Fibroblast of skin of back (primary cell): ENCODE measurements at places on chromosomes 3 and 15.

DNA sequence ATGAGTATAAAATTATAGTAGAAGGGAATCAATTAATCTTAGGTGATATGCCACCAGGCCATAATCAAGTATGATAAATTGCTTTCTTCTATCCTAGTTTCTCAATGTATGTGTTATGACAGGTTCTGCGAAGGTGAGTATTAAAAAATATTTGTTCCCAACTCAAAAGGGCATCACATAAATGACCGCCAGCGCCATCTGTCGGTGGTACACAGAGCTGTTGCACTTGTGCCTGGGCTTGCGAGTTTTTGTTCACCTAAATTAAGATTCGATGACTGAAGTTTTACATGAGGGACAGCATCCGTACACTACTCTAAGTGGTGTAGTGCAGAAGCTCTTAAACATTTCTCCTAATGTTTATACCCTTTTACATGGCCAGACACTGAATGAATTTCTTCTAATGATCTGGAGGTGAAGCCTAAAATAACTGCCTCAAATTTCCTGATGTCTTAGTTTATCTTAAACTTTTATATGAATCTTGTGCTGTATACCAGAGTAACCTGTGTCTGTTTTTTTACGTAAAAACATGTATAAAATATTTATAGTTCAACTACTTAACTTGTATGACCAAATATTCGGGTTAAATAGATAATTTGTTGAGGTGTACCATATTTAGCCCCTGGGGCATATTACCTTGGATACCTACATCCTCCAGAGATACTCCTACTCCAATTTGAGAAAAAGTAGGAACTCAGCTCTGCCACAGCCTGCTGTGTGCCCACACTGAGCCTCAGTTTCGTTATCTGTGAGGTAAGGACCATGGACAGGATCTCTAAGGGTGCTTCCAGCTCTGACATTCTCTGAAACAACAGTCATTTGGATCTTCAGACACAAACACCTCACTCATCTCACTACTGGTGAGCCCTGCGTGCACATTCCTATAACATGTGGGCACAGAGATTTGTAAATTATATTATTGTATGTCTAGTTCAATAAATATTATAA is 365.6 kb downstream of the MAGI1 start:
- DNase-seq, result peak; percentile 49

DNA sequence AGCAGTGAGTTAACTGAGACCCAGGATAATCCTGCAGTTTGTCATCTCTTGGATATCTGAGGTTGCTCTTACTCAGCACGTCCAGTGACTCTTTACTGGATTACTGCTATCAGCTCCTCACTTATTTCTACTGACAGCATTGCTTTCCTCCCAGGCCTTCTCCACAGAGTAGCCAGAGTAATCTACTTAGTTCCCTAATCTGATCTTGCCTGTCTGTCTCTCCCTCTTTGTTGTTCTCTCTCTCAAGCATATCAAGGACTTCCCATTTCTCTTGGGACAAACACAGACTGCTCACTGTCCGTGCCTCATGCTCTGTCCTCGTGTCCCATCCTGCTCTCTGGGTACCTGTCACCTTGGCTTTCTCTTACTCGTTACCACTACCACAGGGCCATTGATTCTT is 376.2 kb downstream of the FEZF2 start:
- DNase-seq, result no peak

GRCh38 chr3:151879679-151880415 is 6.4 kb downstream of the SUCNR1 start:
- DNase-seq, result no peak

- DNase-seq, result no peak
Measured at GRCh38 chr15:39785841-39786240, 3.2 kb upstream of the FSIP1 start.

GRCh38 chr3:17298038-17298437 is 413.3 kb downstream of the PLCL2 start:
- DNase-seq, result no peak

DNA sequence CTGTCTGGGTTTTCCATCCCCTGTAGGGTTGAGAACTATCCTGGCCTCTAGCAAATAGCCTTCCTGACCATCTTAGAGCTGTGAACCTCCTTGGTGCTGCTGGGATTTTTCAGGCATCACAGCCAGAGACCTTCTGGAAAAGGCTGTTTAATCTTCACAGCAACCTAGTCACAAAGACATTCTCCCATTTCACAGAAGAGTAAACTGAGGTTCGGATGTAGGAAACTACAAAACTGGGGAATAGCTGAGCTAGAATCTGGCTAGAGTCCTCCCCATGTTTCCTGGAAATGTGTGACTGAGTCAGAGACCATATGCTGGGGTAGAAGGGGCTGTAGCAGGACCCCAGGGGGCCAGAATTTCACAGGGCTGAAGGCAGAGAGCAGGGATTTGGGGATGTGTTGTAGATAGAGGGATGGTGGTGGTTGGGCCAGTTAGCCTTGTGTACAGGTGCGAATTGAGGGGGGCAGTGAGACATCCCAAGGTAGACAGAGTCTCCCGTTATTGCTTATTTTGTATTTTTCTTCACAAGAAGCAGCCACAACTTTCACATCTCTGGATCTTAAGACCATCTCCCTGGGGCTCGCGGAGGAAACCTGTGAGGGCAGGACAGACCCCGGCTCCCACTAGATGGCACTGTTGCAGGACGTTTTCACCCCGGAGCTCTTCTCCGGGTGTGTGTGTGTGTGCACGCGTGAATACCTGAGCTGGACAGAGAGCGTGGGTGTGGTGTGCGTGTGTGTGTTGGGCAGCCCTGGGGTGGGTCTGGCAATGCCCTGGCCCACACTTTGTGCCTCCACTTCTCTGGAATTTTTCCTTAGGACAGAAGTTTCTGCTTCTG is 66.9 kb upstream of the PRR23C start:
- peak; percentile 43 for DNase-seq

DNA sequence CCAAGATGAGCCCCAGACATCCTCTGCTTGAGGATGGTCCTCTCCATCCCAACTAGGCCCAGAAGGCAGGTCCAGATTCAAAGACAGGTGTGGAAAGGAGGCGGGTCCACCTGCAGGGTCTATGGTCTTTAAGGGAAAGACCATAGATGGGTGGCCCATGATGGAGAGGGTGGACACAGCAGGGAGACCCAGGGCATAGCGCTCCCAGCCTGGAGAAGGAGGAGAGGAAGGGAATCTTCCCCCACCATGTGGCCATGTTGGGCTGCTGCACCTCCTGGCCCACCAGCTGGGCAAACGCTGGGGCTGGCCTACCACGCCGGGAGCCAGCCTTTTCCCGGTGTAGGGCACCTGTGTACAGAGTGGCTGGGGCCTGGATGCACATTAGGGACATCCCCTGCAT is 265.2 kb upstream of the TLE3 start:
- peak; percentile 41 for DNase-seq

DNA sequence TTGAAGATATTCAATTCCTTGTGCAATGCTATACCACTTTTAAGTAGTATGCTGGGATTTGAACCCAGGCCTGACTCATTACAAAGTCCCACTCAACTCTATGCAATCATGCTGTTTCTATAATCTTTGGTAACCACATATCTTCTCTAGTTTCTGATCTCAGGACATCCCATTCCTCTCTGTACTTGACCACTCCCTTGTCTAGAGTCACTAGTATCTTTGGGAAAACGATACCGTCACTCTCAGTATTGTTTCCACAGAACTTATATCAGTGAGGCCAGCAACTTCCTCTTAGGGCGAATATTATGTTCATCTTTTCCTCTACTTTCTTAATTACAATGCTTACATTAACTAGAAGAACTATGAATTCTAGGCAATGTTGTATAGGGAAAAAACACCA is 137.3 kb upstream of the TSPAN3 start:
- DNase-seq, result no peak

DNA sequence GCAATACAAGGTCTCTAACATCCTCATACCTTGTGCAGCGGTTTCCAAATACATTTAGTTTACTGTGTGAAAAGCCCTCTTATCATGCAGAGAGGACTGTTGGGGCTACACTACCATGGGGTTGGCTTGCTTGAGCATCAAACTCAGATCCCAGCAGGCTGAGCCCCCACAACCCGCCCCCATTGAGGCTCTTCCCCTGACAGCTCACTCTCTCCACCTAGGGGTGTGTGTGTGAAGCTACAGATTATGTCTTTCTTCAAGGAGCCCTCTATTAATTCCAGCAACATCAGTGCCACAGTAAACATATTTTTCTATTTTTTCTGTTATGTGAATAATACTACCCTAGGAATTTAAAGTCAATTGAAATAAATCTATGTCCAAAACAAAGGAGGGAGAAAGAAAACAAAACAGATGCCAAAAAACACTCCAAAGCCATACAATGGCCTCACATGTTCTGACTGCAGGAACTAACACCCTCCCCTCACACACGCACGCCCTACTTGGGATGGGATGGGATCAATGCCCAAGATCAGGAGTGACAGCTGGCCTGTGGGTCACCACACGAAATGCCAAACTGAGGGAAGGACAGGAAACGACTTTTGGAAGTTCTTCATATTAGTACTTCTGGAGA is 14.7 kb downstream of the TM4SF4 start:
- peak; percentile 33 for DNase-seq

- peak; percentile 71 for DNase-seq
Measured at GRCh38 chr3:79236496-79236895, 531.3 kb downstream of the ROBO1 start.

DNA sequence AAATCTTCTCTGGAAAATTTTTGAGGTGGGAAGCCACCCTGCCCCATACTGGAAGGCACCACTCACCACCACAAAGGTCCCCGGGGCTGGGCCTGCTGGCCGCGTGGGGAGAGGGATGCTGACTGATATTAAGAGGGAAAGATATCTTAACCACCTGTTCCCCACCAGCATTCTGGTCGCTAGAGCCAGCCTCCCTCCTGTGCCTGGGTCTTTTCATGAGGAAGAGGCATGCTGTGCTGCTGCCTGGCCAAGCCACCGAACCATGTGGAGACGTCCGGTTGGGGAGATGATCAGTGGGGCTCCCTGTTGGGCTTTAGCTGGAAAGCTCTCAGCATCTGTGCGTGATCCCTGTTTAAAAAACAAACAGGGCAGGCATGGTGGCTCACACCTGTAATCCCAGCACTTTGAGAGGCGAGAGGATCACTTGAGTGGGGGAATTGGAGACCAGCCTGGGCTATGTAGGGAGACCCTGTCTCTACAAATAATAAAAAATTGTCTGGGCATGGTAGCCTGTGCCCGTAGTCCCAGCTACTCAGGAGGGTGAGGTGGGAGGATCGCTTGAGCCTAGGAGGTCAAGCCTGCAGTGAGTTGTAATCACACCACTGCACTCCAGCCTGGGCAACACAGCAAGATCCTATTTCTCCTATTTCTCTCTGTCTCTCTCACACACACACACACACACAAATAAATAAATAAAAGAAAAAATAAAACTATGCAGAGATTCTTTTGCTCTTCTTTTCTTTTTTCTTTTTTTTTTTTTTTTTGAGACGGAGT is 1.0 kb downstream of the KLHL18 start:
- no peak for DNase-seq

GRCh38 chr3:72665701-72666446 is 182.4 kb downstream of the SHQ1 start:
- DNase-seq, result peak; percentile 21

- no peak for DNase-seq
Measured at GRCh38 chr15:65824941-65825544, 33.0 kb upstream of the DENND4A start.
